ENCODE measurements at places on chromosomes 1 and 21. TPM values are rescaled to one million over a fixed set of nuclear protein-coding genes. Genes with fewer than 3 reads are reported as not detected.

LCE1C gene
- total RNA-seq, result not detected

CSMD2 gene
- total RNA-seq, result not detected

KDF1 gene
- not detected for total RNA-seq

CFAP74 gene
- total RNA-seq, result not detected

RUSC1 gene
- total RNA-seq, result 57.5 TPM

MX2 gene
- 0.03 TPM for total RNA-seq

FAM131C gene
- 19.2 TPM for total RNA-seq

PTPN7 gene
- total RNA-seq, result not detected

INAVA gene
- 37.0 TPM for total RNA-seq

TSPAN2 gene
- 0.95 TPM for total RNA-seq

MYOM3 gene
- total RNA-seq, result 5.8 TPM

SDC3 gene
- total RNA-seq, result 10.8 TPM

MAP7D1 gene
- total RNA-seq, result 125 TPM

RAB29 gene
- total RNA-seq, result 12.3 TPM

DNASE2B gene
- not detected for total RNA-seq

CYP4X1 gene
- total RNA-seq, result not detected

TPM3 gene
- 459 TPM for total RNA-seq

UTP11 gene
- total RNA-seq, result 70.4 TPM

TACSTD2 gene
- not detected for total RNA-seq

FCRL1 gene
- total RNA-seq, result not detected

LRRC42 gene
- total RNA-seq, result 26.6 TPM

HHIPL2 gene
- 9.3 TPM for total RNA-seq

LRRN2 gene
- 15.6 TPM for total RNA-seq

C1orf116 gene
- 4.5 TPM for total RNA-seq

PRR9 gene
- not detected for total RNA-seq

NENF gene
- 144 TPM for total RNA-seq

TMCC2 gene
- 3.0 TPM for total RNA-seq

CHRM3 gene
- total RNA-seq, result 0.06 TPM

PDC gene
- total RNA-seq, result not detected

CAMSAP2 gene
- 20.9 TPM for total RNA-seq

IL12RB2 gene
- total RNA-seq, result not detected

LMO4 gene
- total RNA-seq, result 15.6 TPM

SELENBP1 gene
- 5.7 TPM for total RNA-seq

GBP4 gene
- total RNA-seq, result not detected

GUCA2A gene
- not detected for total RNA-seq

CAMK1G gene
- 0.09 TPM for total RNA-seq

S100A7A gene
- total RNA-seq, result not detected

RGS8 gene
- not detected for total RNA-seq

PLCH2 gene
- total RNA-seq, result 0.19 TPM

VANGL1 gene
- total RNA-seq, result 19.7 TPM

PPFIA4 gene
- total RNA-seq, result 0.38 TPM

COL16A1 gene
- total RNA-seq, result 5.5 TPM

RGS1 gene
- not detected for total RNA-seq

AZIN2 gene
- total RNA-seq, result 0.60 TPM

NPHP4 gene
- total RNA-seq, result 5.2 TPM

SLC45A1 gene
- total RNA-seq, result 3.0 TPM

AQP10 gene
- not detected for total RNA-seq

FCRLB gene
- total RNA-seq, result 2.2 TPM

OR2T2 gene
- not detected for total RNA-seq

C2CD2 gene
- 8.6 TPM for total RNA-seq

TSSK3 gene
- total RNA-seq, result not detected

ADAMTS5 gene
- not detected for total RNA-seq

PEX14 gene
- total RNA-seq, result 16.1 TPM
